Cortex of kidney (tissue), 1 donor: ENCODE measurements at places on chromosomes 4 and X.

GRCh38 chr4:88858752-88859151 is 161.1 kb upstream of the NAP1L5 start:
- DNase-seq, result no peak

GRCh38 chr4:111960241-111960667 is 185.0 kb upstream of the FAM241A start:
- DNase-seq, result no peak

GRCh38 chrX:107673431-107673830 is 45.1 kb downstream of the PRPS1 start:
- no peak for DNase-seq

DNA sequence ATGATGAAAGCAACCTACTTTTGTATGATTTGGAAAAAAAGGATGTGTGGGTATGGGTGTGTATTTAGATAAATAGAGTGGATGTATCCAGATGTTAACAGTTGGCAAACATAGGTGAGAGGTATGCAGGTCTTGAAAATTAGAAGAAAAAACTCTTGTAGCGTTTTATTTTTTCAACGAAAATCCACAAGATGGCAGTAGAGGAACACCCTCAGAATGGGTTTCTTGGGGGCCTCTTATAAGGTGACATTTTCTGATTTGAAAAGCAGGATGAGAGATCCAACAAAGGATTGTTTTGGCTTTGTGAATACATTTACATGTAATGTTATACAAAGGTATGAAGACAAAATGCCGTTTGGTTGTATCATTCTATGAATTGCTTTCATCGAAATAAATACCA is 68.3 kb downstream of the FMR1NB start:
- no peak for DNase-seq

DNA sequence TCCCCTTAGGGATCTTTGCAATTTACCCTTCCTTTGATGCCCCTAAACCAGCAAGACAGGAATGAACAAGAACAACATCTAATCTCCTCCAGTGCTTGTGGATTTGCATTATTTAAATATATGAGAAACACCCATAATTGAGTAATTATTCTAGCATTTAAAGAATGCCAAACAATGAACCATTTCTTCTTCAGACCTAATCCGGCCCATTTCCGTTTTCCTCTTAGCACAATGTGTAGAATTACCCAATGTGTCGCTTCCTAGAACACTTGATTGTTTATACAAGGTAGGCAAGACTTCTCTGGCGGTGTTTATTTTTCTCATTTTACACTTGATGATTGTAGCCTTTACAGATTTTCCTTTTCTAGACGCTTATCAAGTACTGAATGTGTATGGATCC is 43.5 kb downstream of the CLDN34 start:
- DNase-seq, result no peak

DNA sequence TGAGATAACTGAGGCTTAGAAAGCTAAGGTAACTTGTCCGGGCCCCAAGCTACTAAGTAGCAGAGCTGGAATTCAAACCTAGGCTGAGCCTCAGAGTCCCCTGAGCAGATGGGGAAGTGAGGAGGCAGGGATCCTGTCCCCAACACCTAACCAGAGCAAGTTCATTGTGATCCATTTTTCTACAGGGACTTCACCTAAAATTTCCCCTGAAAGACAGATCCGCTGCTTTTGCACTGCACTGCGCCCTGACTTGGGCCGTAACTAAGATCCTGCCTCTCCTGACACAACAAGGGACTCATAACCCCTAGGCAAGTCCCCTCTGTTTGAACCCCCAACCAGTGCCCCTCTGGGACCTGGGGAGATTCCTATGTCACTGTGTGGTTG is 25.6 kb upstream of the MTM1 start:
- no peak for DNase-seq

DNA sequence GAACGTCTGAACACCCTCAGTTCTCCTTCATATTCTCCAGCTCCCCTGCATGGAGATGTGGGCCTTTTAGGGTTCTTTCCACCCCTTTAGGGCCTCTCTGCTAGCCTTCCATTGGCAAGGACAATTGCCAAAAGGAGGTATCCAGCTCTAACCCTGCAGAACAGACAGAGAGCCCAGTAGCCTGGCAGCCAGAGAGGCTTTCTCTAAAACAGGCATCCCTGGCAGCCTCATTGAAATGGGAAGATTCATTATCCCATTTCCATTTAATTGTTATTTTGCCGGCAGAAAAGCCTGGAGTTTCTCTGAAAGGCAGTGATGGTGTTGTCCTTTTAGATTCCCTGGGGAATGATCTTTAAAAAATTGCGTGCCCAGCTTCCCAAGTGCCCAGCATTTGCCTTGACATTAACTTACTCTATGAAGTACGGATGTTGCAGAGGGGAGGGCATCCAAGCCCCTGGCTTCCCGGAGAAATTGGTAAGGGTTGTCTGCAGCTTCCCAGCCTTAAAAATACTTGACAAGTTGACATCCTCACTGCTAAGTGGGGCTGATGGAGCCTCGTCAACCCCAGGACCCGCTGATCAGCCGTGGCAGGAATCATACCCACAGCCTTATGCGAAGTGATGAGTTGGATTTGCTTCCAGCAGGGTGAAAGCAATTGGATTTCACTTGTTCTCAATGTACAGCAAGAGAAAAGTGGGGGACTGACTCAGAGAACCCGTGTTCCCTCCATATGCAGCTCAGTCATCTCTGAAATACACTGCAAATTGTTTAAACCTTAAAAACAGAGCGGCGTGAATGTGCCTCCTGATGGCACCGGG is 244.1 kb downstream of the CRLF2 start:
- no peak for DNase-seq

DNA sequence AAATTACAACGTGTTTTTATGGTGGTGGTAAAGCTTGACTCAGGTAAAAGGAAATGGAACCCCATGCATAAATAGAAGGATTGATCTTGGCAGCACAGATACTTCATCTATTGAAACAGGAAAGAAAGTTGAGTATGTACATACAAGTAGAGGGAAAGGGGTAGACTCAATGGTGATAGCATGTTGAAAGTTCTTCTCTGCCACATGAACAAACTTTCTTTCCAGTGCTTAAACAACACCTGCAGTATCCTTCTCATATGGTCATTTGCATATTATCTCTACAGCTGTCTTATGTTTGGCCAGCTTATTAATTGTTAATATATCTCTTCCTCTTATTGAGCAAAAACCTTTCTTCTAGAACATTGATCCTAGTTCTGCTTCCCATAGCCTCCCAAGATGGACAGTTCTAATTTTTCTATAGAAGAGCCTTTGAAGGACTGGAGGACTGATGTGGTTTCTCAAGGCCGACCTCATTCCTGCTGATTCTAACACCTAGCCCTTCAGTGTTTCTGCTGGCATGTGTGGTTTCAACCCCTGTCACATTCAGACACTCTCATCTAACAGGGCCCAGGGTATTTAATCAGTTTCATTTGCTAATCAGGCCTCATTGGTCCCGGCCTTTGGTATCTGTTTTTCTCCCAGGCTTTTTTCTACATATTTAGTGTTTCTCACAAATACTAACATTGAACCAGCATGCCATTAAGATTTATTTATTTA is 108.1 kb upstream of the SPRY1 start:
- DNase-seq, result no peak
